ENCODE measurements at places on chromosomes 13 and 19.

GRCh38 chr13:79549355-79550106 lies 68.6 kb downstream of the NDFIP2 start:
- peak; percentile 35 for DNase-seq

- peak; percentile 13 for DNase-seq
These were observed 16.9 kb upstream of the AP1M2 start for GRCh38 chr19:10603873-10604459.

DNA sequence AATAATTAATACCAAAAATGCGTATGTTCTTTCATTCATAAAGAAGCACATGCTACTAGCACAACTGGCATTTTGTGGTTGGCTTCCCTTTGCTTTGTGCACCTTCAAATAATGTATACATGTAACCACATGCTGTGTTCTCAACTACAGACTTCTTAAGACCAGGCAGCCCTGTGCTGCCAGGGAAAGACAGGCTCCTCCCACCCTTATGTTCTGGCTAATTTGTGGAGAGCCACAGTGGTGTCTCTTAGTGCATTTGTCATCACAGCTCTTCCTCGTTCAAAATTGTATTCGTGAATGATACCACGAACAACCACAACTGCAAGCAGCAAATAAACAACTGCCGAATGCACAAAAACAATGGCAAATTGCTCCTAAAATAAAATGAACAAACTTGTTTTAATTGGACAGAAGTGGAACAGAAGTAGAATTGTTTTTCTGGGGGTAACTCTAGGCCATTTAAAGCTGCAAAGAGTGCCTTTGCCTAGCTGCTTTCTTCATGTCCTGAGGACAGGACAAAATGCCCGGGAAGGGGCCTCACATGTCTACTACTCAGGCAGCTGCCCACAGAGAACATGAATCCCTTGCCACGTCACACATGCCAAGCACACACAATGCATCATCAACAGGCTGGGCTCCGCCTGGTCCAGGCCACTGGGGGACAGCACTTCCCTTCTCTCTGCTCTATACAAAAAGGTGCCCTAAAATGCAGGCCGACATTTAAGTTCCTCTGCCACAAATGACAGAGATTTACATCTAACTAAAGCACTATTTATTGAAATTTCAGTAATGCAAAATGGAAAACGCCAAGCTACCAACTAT lies 21.7 kb downstream of the IRS2 start:
- DNase-seq: no peak

- peak; percentile 3 for DNase-seq
These were observed 47.7 kb upstream of the MAB21L1 start for GRCh38 chr13:35524171-35524570.

DNA sequence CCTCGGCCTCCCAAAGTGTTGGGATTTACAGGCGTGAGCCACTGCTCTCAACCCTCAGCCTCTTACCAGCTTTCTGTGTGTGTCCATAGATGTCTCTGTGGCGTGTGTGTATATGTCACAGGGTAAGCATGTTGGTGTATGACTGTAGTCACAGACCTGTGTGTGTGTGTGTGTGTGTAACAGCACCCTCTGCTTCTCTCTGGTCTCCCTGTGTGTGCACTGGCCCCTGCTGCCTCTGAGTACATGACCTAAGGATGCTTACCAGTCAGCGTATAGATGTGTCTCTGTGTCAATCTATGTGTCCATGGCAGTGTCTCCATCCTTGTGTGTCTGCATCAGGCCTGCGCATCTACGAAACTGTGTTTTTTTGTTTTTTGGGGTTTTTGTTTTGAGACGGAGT lies 5.6 kb downstream of the AXL start:
- no peak for DNase-seq

DNA sequence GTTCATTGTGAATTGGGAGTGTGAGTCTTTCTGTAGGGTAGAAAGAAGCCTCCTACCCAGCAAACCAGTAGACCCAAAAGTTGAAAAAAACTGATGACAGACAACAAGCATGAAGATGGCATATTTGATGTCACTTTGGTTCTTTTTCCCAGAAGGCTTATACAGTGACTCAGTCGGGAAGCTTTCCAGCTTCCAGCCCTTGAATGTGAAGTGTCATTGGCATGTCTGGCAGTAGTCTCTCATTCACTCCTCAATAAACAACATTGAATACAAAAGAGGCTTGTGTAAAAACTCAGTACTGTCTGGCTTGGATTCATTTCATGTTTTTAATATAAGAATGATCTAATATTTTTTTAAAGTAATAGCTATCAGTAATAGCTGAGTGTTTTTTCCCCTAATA lies 68.7 kb downstream of the IPO5 start:
- DNase-seq: peak; percentile 31

DNA sequence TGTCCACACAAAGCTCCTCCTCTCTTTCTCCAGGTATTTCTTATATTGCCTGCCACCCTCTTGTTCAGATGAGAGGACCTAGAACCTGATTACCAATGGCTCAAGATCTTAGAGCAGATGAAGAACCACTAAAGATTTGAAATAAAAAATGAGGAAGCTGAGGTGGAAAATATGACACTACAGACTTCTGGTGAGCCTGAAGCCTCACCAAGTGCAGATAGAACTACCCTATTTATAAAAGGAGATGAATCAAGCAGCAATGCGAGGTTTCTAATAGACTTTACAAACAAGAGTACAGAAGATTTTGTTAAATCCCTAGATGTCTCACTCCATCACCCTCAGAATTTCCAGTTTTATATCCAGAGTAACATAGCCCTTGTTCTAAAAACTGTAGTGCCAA lies 345.8 kb downstream of the TBC1D4 start:
- DNase-seq: no peak

GRCh38 chr19:16889883-16890460 lies 1.2 kb downstream of the F2RL3 start:
- no peak for DNase-seq

DNA sequence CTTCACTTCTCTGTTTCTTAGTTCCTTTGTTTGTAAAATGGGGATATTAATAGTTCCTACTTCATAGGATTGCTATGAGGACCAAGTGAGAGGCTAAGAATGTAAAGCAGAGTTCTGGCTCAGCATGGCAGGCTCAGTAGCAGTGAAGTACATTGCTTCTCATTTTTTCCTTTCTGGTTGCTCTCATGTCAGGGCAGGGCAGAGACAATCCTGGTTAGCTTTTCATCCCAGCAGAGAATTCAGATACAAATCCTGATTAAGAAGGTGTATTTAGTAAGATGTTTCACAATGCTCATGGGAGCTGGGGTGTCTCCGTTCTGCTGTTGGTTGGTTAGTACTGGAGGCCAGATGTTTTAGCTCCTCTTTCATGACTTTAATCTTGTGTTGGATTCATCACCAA lies 42.9 kb downstream of the WASF3 start:
- DNase-seq: peak; percentile 23

GRCh38 chr13:25860265-25860664 lies 191.6 kb downstream of the SHISA2 start:
- DNase-seq: no peak

DNA sequence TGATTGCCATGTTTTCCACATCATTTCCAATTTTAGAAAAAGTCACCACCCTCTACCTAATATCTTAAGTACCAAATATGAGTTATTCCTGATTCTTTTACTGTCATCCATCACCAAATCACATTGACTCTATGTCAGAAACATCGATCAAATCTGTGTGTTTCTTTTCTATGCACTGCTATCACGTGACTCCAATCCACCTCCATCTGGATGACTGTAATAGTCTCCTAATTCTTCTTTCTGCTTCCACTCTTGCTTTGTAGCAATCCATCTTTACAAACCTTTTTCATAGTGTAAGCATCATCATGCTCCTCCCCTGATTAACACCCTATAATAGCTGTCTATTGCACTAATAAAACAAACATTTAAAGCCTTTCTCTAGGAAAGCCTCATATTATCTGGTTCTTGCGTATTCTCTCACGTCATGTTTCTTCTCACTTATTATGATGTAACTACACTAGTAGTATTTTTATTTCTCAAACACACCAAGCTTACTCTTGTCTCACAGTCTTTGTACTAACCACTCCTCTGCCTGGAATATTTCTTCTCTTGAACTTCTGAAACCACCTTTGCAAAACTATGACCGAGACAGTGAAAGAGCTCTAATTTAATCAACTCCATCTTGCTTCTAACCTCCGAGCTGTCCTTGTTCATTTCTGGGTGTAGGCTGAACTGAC lies 10.7 kb upstream of the FPR3 start:
- no peak for DNase-seq

DNA sequence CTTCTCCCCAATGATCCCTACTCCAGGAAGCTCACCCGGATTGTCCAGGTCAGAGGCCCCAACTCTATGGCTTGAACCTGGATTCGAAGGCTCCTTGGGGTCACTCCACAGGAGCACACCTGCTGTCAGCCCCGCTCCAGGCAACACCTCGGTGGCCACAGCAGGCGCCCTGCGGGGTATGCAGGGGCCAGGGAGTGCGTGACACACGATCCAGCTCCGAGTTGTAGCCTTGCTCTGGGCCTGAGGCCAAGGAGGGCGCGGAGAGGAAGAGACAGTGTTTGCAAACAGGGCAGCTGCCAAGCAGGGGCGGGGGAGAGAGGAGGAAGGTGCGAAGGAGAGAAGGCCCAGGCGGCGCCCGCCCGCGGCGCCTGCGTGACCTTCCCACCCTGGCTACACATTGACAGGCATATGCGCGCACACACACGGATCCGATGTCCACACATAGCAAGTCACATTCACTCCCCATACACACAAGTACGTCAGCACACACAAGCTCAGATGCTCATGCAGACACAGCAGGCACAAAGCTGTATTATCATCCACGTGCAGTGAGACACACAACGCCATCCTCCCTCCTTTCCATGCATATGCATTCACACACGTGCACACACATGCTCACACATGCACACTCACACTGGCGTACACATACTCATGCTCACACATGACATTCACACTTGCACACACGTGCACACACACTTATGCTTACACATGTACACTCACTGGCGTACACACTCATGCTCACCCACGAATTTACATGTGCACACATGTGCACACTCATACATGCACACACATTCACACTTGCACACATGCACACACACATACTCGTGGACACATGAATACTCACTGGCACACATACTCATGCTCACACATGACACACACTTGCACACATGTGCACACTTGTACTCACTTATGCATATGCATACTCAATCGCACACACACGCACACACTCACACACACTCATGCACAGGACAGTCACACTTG lies 10.4 kb downstream of the SBK2 start:
- peak; percentile 63 for DNase-seq

DNA sequence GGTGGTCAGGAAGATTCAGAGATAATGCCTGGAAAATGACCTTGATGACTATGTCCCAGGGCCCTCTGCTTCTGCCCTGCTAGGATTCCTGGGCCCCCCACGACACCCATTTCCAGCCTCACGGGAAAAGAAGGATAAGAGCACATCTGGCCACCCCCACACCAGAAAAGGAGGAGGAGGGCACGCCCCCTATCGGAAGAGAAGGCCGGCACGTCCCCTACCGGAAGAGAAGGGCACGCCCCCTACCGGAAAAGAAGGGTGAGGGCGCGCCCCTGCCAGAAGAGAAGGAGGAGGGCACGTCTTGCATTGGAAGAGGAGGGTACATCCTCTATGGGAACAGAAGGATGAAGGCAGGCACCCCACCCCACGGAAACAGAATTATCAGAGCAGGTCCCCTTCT lies 84.3 kb downstream of the IER2 start:
- peak; percentile 31 for DNase-seq

- DNase-seq: peak; percentile 46
These were observed 123.8 kb downstream of the STK24 start for GRCh38 chr13:98452851-98453843.

DNA sequence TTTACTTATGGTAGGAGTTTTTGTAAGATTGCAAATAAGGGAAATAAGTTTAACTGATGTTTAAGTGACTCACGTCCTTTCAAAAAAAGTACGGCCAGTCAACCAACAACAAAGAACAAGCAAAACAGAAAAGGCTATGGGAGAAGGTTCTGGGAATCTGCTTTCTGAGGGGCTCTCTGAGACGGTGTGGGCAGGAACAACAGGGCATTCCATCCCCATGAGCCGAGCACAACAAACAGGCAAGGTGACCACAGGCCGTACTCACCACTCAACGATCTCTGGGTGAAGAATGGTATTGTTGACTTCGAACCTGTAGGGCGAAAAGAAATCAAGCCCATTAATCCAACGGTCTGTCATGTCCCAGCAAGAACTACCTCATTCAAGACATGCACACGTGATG lies 43.8 kb downstream of the PEPD start:
- DNase-seq: no peak

- DNase-seq: no peak
These were observed 24.6 kb downstream of the XPO4 start for GRCh38 chr13:20877902-20878301.

GRCh38 chr13:35760735-35761281 lies 284.3 kb upstream of the MAB21L1 start:
- no peak for DNase-seq

- peak; percentile 62 for DNase-seq
These were observed 18.1 kb upstream of the GTF3A start for GRCh38 chr13:27406178-27406939.

GRCh38 chr13:52085421-52085820 lies 43.5 kb downstream of the NEK5 start:
- DNase-seq: peak; percentile 68

DNA sequence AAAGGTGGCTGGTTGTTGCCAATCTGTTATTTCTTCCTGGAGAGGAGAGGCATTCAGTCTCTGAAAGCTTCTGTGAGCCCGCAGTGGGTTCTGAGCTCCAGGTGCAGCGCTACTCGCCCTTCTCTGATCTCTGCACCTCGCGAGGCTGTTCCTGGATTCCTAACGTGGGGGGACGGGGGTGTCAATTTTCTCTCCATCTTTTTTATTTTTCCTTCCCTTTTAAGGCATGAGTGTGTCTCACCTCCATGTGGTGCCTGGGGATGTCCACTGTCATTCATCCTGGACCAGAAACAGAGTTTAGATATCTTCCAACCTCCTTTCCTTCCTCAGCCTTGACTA lies 626 bp downstream of the ZNF233 start:
- no peak for DNase-seq

DNA sequence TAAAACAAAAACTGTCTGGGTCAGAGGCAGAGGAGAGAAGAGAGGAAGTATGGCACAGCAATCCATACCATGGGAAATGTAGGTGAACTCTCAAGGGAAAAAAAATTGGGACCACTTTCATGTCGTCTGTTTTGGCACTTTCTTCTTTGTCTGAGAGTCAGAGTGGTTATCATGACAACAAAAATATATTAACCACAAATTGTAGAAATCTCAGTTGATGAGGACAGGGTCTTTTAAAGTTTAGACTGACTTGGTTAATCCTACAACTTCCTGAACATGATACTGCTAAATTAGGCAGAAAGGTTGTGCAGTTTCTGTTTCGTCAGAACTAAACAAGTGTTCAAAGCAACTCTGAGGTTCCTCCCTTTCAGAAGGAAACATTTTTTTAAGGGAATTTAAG lies 15.2 kb downstream of the KLF5 start:
- DNase-seq: no peak

- no peak for DNase-seq
These were observed 217.1 kb upstream of the TRPC4 start for GRCh38 chr13:38086721-38087120.

DNA sequence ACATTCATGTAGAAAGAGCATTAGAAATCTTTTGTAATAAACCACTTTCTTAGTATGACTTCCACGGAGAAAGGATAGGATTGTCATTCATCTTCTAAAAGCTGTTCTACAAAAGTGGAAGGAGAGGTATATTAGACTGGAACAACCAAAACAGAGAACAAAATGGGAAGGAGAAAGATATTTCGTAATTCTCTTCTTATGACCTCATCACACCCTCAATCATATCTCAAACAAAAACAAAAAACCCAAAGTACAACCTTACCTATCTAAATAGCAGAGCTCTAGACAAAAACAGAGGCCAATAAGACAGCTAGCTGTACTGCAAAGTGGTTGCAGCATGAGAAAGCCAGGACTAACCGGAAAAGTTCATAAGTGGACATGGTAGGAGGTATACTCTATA lies 46.3 kb downstream of the DACH1 start:
- DNase-seq: no peak

- DNase-seq: no peak
These were observed 22.2 kb downstream of the SPATA13 start for GRCh38 chr13:24182703-24183081.

All from fibroblast of the aortic adventitia (primary cell).